ENCODE measurements at places on chromosomes 1 and 21.

DNA sequence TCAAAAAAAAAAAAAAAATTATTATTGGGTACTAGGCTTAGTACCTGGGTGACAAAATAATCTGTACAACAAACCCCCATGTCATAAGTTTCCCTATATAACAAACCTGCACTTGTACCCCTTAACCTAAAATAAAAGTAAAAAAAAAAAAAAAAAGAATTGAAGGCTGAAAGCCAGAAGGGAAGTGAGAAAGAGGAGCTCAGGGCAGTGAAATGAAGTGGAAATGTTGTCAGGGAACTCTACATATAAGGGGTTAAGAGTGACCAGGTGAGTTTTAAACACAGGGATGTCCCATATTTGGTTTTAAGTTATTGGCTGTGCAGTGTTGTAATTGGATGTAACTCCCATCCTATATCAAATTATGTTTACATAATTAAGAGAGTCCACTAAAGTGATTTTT, 85.7 kb upstream of the ABCD3 start:
- no peak for DNase-seq

GRCh38 chr1:168803806-168804510, 75.0 kb upstream of the DPT start:
- no peak for DNase-seq

- no peak for DNase-seq
These were observed 22.2 kb downstream of the TOMM20 start for GRCh38 chr1:235106457-235106856.

- no peak for DNase-seq
These were observed 2.8 kb downstream of the RFX5 start for GRCh38 chr1:151344291-151344690.

- DNase-seq, result no peak
These were observed 110.8 kb downstream of the BEND5 start for GRCh38 chr1:48665708-48666407.

DNA sequence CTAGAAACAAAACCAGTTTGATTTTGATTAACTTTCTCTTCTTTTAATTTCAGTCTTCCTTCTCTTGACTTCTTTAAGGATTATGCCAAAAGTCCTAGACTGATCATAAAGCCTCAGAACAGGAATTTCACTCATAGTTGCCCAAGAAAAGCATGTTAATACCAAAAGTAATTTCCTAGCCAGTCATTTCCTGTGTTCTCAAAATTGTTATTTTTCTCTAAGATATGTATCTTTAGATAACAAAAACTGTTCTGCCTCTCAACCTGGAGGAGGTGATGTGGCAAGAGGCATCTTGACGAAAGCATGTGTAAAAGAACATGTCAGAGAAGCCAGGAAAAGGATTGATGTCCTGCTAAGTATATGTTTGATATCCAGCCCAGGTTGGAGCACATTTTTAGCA, 78.0 kb upstream of the IPO9 start:
- DNase-seq, result no peak

DNA sequence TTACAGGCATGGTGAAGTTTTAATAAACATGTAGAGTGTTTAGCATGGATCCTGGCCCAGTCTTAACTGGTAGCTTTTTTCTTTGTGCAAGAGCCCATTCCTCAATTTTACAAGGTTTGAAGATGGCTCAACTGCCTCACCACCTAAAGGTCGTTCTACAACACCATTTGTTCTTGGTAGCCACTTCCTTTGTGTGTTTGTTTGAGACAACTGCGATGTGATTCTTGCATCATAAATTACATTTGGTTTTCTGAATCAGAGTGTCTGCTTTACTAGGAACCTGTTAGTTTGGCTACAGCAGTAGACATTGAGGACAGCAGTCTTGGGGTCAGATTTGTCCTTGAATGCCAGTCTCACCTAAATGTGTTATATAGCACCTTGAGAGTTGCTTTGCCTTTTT, 3.3 kb downstream of the PLEKHM2 start:
- DNase-seq, result no peak

DNA sequence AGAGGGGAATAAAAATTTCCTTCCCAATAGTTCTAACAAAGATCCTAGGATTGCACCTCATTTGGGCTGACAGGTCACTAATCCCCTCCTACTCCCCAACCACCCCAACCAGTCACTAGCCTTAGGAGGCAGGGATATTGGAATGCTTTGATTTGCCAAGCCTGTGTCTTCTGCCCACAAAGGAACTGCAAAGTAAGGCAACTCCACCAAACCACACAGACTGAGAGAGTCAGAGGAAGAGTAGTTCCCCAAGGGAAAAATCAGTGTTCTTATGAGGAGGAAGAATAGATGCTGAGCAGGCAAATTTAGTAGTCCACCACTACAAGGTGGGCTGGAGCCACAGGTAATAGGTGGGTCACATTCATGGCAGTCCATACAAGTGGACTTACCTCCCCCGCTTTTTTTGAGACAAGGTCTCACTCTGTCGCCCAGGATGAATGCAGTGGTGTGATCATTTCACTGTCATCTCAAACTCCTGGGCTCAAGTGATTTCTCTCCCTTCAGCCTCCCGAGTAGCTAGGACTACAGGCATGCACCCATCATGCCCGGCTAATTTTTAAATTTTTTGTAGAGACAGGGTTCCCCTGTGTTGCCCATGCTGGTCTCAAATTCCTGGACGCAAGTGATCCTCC, 3.7 kb upstream of the TMEM39B start:
- DNase-seq, result no peak

- DNase-seq, result no peak
These were observed 32.6 kb downstream of the B3GALT5 start for GRCh38 chr21:39645331-39645730.

GRCh38 chr1:39409055-39409816, 82.2 kb upstream of the BMP8A start:
- no peak for DNase-seq

- DNase-seq, result no peak
These were observed 2.6 kb downstream of the PRDM2 start for GRCh38 chr1:13702425-13703127.

DNA sequence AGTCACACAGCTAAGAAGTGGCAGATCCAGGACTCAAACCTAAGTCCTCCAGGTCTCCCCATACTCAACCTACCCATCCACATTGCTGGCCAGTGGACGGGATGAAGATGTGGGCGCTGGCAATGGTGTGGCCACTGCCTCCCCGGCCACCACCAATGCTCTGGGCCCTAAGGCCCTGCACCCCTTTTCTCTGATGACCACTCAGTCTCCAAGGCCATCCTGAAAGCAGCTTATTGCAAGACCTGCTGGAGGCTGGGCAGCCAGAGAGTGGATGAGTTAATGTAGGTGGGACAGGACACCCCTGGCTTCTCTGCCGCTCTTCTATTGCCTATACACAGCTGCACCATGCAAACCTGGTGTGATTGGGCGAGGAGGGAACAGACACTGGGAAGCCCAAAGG, 178.7 kb downstream of the HIVEP3 start:
- no peak for DNase-seq

GRCh38 chr21:46078978-46079351, 18.9 kb upstream of the COL6A2 start:
- DNase-seq, result no peak

- DNase-seq, result no peak
These were observed 58.3 kb downstream of the UBE2T start for GRCh38 chr1:202283379-202283844.

DNA sequence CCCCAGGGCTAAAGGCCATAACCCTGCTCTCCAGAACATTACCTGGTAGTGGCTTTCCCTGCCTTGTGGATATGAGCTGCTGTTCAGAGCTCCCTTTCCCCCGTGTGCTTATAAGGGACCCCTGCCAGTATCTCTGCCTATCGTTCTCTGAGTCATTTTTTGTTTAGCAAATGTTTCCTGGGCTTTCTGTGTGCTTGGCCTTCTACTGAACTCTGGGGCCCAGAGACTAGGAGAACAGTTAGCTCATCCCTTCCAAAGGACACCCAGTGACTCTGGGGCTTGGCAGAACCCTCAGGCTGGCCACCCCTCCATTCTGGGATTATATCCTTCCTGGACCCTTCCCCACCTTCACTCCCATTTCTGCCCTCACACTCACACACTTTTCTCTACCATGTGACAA, 80.8 kb upstream of the POU3F1 start:
- DNase-seq, result no peak

DNA sequence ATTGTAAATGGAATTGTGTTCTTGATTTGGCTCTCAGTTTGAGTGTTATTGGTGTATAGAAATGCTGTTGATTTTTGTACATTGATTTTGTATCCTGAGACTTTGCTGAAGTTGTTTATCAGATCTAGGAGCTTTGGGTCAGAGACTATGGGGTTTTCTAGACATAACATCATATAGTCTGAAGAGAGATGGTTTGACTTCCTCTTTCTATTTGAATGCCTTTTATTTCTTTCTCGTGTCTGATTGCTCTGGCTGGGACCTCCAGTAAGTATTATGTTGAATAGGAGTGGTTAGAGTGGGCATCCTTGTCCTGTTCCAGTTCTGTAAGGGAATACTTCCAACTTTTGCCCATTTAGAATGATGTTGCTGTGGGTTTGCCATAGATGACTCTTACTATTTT, 39.1 kb upstream of the ANGPTL1 start:
- no peak for DNase-seq

DNA sequence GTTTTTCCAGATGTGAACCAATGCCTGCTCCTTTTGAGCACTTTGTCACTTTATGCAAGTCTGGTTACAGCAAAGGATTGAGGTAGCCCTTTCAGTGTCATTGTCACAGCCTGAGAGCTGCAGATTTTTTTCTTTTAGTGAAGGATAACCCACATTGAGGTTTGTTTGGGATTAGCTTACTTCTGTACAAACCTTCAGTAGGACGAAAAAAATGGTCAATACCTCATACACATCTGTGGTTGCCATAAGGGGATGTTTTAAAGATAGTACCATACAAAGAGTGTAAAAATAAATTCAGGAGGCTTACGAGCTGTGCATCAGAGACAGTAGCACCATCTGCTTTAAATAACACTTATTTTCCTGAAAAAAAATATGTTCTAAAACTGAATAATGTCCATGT, 566.0 kb downstream of the AJAP1 start:
- DNase-seq, result no peak

GRCh38 chr21:29546071-29546470, 247.3 kb downstream of the BACH1 start:
- no peak for DNase-seq

GRCh38 chr1:116514708-116515525, 55.9 kb downstream of the CD58 start:
- no peak for DNase-seq

DNA sequence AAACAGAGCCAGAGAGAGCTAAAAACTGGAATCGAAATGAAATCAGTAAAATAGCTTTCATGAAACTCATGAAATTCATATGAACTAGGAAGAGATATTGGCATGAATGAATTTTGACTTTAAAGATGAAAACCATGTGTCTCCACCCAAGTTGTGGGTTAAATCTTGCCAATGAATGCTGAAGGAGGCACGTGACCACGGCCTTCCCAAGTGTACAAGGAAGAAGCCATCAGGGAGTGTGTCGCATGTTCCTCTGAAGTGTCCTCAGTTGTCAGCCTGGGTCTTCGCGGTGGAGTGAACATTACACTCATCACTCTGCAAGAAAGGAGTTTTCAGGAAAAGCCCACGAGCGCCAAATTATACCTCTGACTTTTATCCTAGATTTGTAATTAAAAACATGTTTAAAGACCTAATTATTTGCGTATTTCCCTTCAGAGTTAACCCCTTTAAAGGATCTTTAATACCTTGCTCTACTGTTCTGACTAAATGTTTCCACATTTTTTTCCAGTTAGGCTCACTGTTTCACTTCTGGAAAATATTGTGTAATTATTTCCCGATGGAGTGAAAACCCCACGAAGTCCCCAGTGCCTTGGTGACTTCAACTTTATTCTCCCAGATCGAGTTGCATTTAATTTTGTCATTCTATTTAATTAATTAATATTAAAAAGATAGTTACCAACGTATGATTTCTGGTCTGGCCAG, 118.3 kb downstream of the DHRS3 start:
- DNase-seq, result no peak

- no peak for DNase-seq
These were observed 52.3 kb downstream of the ITPKB start for GRCh38 chr1:226686440-226687425.

DNA sequence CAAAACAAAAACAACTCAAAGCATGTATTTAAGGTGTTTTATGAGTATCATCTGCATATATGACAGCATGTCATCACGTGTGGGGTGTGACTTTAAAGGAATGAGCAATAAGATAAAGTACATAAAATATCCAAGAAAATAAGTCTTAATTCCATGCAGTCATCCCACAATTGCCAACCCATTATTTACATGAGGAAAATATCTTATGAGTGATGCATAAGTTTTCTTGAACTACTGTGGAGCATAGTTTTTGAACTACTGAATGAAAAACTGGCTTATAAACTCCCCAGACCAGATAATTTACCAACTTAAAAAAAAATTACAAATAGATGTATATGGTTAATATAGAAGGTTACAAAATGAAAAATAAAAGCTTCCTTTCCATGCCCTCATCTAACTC, 29.7 kb upstream of the MTMR11 start:
- DNase-seq, result no peak

GRCh38 chr1:75668813-75669212, 55.7 kb upstream of the ACADM start:
- no peak for DNase-seq

GRCh38 chr1:54463259-54464030, 57.3 kb upstream of the SSBP3 start:
- no peak for DNase-seq

DNA sequence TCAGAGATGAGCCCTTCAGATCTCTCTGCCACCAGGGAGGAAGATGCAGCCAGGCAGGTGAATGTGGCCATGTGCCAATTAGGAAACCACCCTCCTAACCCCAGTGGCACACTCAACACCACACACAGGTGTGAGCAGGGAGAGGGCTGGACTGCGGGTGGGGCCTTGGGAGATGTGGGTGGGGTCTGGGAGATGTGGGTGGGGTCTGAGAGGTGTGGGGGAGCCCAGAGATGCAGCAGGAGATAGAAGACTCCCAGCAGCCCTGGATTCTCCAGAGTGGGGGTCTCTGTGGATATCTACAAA, 43.2 kb upstream of the COL6A1 start:
- DNase-seq, result no peak

- DNase-seq, result no peak
These were observed 178.0 kb downstream of the HIVEP3 start for GRCh38 chr1:41740630-41741239.

DNA sequence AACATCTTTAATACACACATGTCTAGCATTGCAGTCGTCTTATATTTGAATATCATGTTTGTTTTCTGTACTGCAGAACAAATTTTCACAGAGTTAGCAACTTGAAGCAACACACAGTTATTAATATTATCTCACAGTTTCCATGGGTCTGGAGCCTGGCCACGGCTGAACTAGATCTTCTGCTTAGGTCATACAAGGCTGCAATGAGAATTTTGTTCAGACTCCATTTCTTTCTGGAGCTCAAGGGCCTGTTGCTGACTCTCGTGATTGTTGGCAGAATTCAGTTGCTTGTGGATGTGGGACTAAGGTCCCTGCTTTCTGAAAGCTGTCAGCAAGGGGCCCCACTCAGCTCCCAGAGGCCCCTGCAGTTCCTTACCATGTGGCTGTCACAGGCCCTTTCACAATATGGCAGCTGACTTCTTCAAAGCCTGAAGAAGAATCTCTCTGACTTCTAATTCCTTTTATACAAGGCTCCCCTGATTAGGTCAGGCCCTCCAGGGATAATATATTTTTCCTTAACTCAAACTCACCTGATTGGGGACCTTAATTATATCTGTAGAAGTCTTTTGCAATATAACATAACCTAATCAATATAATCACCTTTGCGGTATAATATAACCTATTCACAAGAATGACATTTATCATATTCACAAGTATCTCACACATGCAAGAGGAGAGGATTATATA, 296.3 kb downstream of the NFIA start:
- no peak for DNase-seq

Measured in brain pericyte (primary cell).